ENCODE measurements at places on chromosomes 1 and 21.

DNA sequence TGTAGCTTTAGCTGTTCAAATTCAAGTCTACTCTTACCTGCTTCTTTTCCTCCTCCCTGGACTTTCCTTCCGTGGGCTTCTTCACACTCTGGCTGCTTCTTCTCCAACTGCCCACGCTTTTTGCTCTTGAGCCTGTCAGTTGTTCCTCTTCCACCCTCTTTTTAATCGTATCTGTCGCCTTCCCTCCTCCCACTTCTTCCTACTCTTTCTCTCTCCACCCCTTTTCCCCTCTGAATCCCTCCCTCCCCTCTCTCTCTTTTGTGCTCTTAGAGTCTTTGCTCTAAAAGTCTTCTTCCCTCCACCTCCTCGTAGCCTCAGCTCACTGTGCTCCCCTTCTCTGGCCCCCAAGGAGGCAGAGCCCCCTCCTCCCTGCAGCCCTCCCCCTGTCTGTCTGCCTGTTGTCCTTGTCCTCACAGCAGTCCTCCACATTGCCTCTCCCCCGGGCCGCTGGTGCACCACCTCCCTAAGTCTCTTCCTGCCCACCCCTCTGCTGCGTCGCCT, 12.9 kb upstream of the GJA5 start:
- H3K4me3 ChIP-seq: no peak overlapping the region
- H3K36me3 ChIP-seq: no peaks in the 10 kb centered on the region
- no peak overlapping the region for H3K27ac ChIP-seq
- H3K27me3 ChIP-seq: peaks cover 23% of the 10 kb centered on the region

DNA sequence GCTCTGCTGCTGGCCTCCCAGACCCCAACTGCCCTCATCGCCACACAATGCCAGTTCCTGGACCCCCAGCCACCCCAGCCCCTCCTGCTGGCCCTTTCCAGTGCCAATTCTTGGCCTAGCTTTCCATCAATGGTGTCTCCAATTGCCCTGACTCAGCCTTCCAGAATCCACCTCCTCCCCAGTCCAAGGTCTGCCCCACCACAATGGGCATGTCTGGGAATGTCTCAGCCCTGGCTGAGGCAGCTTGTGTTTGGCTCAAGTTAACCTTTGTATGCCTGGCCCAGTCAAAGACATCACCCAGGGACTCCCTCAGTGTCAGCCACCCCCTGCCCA, 16.4 kb downstream of the ALDH4A1 start:
- H3K27ac ChIP-seq: no peak overlapping the region
- H3K4me1 ChIP-seq: no peaks in the 10 kb centered on the region
- DNase-seq: no peak
- no peak overlapping the region for H3K4me3 ChIP-seq

- H3K27me3 ChIP-seq: peaks cover 46% of the 10 kb centered on the region
- H3K27ac ChIP-seq: no peak overlapping the region
- H3K4me3 ChIP-seq: no peak overlapping the region
- H3K4me1 ChIP-seq: no peaks in the 10 kb centered on the region
- DNase-seq: no peak
- no peaks in the 10 kb centered on the region for H3K36me3 ChIP-seq
These were observed 19.7 kb upstream of the SMIM12 start for GRCh38 chr1:34879230-34879629.

- H3K27ac ChIP-seq: no peak overlapping the region
- H3K27me3 ChIP-seq: no peaks in the 10 kb centered on the region
- no peak for DNase-seq
- H3K36me3 ChIP-seq: peaks cover 48% of the 10 kb centered on the region
- peaks cover 38% of the 10 kb centered on the region for H3K4me1 ChIP-seq
These were observed 262.4 kb downstream of the PTPRC start for GRCh38 chr1:198901266-198901665.

- H3K36me3 ChIP-seq: no peaks in the 10 kb centered on the region
- H3K4me3 ChIP-seq: no peak overlapping the region
- no peak for DNase-seq
- H3K4me1 ChIP-seq: no peaks in the 10 kb centered on the region
These were observed 284.4 kb downstream of the LRRC7 start for GRCh38 chr1:69852151-69852550.

GRCh38 chr1:168084396-168085231, 52.1 kb downstream of the GPR161 start:
- H3K4me3 ChIP-seq: no peak overlapping the region
- H3K27me3 ChIP-seq: peaks cover 2% of the 10 kb centered on the region
- H3K27ac ChIP-seq: no peak overlapping the region
- H3K4me1 ChIP-seq: peaks cover 11% of the 10 kb centered on the region
- peak; percentile 44 for DNase-seq

DNA sequence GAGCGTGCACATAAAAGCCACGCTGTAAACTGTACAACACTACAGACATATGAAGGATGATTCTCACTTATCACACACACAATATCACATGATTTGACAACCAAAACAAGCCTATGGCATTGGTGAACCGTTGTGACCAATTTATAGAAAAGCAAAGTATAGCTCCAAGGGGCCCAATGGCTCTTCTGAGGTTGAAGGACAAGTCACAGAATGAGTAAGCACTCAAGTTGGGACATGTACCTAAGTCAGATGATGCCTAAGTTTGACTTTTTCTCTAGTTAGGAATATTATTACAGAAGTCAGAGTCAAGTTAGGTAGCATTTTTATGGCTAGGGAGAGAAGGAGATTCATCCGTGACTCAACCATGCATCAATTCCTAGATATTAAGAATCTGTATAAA, 45.7 kb downstream of the PLPP3 start:
- H3K4me3 ChIP-seq: no peak overlapping the region
- no peaks in the 10 kb centered on the region for H3K4me1 ChIP-seq
- no peak overlapping the region for H3K27ac ChIP-seq

DNA sequence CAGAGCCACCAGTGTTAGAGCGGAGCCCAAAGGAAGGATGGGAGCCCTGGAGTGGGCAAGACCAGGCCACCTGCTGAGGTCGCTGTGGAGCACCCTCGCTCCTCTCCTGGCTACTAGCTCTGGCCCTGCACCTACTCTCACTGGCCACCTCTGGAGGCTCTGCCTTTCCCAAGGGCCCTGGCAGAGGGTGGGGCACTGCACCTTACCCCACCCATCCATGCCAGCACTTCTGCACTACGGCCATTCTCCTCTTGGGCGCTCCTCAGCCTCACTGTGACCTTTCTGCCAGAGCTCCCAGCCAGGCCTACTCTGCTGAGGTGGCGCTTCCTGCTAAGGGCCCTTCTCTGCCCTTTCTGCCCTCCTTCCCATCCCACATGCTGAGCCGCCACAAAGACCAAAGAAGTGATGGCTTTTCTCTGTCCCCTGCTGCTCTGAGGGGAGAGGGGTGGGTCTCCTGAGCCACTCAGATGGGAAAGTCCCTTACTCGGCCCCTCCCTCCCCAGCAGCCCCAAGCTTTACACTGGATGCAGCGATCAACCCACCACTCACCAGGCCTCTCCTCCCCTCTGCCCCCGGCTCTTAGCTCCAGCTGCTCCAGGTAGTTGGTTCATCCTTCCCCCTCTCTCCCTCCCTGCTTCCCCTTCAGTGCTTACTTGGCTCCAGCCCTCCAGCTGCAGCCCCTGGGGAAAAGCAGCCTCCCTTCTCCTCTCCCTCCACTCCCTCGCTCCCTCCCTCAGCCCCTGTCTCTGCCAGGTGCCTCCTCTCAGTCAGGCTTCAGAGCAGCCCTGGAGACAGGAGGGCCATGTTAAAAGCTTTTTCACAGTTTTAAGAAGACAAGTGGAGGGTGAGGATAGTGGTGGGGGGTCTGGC, 14.8 kb upstream of the TMEM222 start:
- no peaks in the 10 kb centered on the region for H3K4me1 ChIP-seq
- no peaks in the 10 kb centered on the region for H3K27me3 ChIP-seq
- no peak overlapping the region for H3K27ac ChIP-seq
- DNase-seq: no peak
- H3K4me3 ChIP-seq: no peak overlapping the region

DNA sequence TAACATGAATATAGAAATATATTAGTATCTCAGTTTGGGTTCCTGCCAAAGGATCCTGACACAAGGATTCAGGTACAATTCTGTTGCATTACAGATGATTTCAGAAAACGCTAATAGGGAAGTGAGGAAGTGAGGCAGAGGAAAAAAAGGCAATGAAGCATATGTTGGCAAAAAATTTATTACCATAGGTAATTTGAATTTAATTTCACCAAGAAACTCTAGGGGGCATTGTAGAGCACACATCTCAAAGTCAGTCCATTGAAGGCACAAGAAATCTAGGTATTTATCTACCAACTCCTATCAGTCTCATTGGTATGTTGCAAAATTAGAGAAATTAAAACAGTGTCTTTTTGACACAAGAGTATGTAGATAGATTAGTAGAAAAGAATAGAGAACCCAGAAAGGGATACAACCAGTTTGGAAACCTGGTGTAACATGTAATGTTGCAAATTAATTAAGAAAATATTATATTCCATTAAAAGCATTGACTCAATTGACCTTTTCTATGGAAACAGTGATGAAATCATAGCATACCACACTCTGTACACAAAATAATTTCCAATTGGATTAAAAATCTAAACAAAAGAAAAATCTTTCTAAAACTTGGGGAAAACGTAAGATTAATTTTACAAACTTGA, 104.9 kb upstream of the SNX7 start:
- H3K36me3 ChIP-seq: no peaks in the 10 kb centered on the region
- no peak for DNase-seq
- no peak overlapping the region for H3K4me3 ChIP-seq

DNA sequence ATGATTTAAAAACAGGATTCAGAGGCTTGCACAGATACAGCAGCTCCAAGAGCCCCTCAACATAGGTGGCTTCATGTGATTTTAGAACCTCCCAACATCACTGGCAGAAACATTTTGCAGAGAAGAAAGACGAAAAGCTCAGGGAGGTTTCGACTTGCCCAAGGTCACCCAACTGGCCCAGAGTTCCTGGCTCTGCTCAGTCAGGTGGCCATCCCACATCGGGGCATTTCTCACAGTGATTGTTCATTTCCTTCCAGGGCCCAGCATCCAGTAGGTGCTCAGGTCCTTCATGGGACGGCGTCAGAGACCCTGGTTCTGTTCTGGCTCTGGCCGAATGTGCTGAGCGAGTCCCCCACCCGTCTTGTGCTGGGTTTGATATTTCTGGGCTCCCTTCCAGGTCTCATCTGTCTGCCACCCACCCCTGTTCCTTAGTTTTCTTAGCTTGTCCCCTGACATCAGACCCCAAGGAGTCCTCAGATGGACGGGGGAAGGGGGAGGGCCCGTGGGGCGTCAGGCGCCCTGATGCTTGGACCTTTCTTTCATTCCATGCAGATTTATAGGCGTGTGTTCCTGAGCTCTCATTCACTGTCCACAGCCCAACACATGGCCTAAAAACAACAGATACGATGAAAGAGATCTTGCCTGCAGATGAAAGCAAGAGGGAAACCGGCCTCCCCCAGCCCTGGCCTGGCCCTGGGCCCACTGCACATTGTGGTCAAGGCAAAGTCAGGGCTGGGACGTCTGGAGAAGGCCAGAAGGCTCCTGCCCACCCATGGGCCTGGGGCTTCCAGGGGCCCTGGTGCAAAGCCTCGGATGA, 123.1 kb upstream of the ZBTB40 start:
- H3K27me3 ChIP-seq: peaks cover 3% of the 10 kb centered on the region
- no peak overlapping the region for H3K4me3 ChIP-seq

- no peaks in the 10 kb centered on the region for H3K36me3 ChIP-seq
- H3K27me3 ChIP-seq: peaks cover 16% of the 10 kb centered on the region
- H3K4me3 ChIP-seq: no peak overlapping the region
- no peak for DNase-seq
- peaks cover 4% of the 10 kb centered on the region for H3K4me1 ChIP-seq
These were observed 10.8 kb downstream of the SPTA1 start for GRCh38 chr1:158675563-158676323.

DNA sequence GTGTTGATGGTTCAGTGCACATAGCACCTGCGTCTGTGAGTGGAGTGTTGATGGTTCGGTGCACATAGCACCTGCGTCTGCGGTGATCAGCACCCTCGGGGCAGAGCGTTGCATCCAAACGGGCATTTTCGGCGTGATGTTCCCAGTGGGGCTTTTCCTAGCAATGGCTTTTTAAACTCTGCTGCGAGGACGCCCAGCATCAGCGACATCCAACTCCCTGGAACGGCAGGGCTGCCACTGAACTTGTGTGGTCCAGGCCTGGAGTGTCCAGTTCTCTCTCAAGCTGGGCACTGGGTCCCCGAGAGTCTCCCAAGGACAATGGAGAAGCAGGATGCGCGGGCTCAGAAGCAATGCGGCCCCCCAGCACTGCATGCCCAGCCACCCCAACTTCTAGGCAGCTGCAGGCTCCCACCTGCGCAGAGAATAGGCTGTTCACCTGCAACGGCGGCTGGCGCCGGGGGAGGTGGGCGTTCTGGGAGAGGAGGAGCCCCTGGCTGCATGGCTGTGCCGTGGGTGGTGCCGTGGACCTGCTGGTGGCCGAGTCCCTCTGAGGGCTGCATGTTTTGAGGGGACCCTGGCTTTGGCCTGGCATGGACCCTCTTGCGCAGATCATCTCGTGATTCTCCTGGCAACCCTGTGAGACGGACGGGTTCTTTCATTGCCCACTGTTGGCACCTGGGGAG, 10.1 kb upstream of the C1orf174 start:
- no peak overlapping the region for H3K4me3 ChIP-seq
- no peaks in the 10 kb centered on the region for H3K27me3 ChIP-seq
- DNase-seq: no peak
- H3K4me1 ChIP-seq: peaks cover 7% of the 10 kb centered on the region
- no peaks in the 10 kb centered on the region for H3K36me3 ChIP-seq
- no peak overlapping the region for H3K27ac ChIP-seq

- no peaks in the 10 kb centered on the region for H3K4me1 ChIP-seq
- H3K27ac ChIP-seq: no peak overlapping the region
- no peaks in the 10 kb centered on the region for H3K36me3 ChIP-seq
- H3K4me3 ChIP-seq: no peak overlapping the region
These were observed 66.2 kb downstream of the COQ8A start for GRCh38 chr1:227006226-227006796.

DNA sequence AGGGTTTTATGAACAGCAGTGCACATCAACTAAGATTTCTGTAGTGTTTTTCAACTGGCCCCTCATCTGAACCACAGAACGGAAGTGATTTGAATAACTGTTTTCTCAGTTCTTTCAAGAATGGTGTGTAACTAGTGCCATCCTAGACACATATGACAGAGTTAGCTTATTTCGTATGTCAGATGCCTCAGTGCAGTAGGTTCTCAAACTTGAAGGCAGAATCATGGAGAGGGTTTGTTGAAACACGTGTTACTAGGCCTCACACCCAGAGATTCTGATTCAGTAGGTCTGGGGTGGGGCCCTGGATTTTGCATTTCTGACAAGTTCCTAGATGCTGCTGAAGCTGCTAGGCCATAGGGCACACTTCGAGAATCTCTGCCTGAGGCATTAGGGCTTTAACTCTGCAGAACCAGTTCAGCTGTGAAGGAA, 49.0 kb downstream of the SCCPDH start:
- peaks cover 14% of the 10 kb centered on the region for H3K36me3 ChIP-seq
- H3K4me1 ChIP-seq: peaks cover 5% of the 10 kb centered on the region
- H3K27me3 ChIP-seq: no peaks in the 10 kb centered on the region
- H3K4me3 ChIP-seq: no peak overlapping the region
- H3K27ac ChIP-seq: no peak overlapping the region
- no peak for DNase-seq

Data from activated T-helper 2 cell treated with anti-CD3 and anti-CD28 coated beads, Interferon-gamma antibody, Interleukin-2, Interleukin-4, amounts not matched to agents 10 μg/mL and 5 μg/mL and 100 μg/mL, durations not matched to agents 14 hours and 24 hours and 36 hours (primary cell).